ACHN (cell line): ENCODE measurements at places on chromosomes 1 and 21.

DNA sequence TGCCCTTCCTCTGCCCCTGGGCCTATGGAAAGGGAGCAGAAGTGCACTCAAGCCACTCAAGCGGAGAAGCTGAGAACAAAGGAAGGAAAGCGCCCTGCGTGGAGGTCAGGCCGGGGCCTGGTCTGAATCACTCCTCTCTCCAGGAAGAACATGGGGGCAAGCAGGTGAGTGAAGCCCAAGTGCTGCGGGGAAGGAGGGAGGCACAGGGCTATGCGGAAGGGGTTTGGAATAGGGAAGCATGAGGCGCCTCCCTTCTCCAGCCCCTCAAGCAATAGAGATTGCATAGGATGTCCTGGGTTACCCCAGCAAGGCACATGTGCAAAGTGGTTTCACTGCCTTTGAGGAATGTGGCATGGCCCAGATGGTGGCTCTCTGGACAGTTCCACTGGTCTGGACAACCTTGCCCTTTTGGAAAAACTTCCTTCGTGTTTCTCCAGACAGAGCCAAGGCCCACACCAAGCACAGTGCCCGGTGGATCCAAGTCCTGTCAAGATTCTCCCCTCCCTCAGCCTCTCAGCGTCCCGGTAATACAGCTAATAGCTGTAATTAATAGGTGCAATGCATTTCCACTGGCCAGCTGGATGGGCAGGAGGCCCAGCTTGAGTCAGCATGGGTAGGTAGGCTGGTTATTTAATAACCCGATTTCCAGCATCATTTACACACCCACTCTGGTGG lies 13.7 kb downstream of the BLACAT1 start:
- peak; percentile 85 for DNase-seq

DNA sequence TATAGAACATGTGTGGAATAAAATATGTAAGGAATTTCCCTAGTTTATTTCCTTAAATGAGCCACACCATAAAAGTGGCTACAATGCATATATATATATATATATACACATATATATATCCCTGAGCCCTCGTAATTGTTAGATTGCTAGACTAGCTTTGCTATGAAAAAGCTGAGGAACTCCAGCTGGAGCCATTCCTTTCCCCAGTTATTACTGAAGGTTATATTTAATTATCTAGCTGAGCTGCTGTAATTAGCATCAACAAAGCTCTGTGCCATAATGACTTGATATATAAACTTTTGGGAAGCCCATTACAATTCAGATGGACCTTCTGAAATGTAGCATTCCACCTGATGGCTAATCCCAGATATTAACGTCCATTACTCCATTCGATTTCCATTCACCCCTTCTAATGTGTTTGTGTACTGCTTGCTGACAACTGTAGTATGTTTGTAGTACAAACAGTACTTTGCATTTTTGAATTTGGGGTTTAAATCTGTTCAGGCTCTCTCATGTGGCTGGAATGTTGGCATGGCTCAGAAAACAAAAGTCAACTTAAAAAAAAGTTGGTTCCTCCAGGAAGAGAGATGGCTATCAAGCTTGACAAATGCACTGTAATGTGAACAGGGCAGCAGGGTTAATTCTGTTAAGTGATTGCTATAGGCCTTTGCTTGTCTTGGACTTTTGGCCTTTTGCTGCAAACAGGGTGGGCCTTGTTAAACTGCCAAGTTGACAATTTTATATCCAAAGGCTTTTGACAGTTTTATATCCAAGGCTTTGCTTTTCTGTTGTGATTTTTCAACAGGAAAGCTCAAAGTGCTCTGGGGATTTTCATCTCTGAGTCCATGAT lies 170.0 kb downstream of the LTN1 start:
- no peak for DNase-seq

- no peak for DNase-seq
These were observed 25.7 kb downstream of the HSPG2 start for GRCh38 chr1:21911205-21912001.

GRCh38 chr1:51948491-51948915 lies 42.0 kb downstream of the RAB3B start:
- DNase-seq: no peak

- DNase-seq: no peak
These were observed 149.7 kb downstream of the HIVEP3 start for GRCh38 chr1:41769068-41769467.

DNA sequence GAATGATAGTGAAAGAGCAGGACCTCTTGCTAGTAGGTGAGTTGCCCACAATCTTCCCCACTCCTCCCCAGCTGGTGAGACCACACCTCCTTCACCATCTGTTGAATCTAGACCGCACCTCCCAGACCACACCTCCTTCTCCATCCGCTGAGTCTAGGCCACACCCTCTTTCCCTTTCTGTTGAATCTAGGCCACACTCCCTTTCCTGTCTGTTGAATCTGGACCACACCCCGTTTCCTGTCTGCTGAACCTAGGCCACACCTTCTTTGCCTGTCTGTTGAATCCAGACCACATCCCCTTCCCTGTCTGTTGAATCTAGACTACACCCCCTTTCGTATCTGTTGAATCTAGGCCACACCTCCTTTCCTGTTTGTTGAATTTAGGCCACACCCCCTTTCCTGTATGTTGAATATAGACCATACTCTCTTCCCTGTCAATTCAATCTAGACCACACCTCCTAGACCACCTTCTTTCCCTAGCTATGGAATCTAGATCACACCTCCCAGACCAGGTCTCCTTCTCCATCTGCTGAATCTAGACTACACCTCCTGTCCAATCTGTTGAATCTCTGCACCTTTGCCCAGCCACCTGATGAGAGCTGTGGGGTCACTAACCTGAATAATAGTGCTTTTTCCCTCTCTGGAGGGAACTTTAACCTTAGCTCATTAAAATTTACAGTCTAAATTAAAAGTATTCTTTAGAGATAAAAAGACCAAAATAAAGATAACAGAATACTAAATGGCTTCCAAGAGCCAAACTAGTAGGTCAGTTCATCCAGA lies 116.3 kb downstream of the DAB1 start:
- no peak for DNase-seq

- no peak for DNase-seq
These were observed 4.3 kb upstream of the SLC30A1 start for GRCh38 chr1:211583011-211583992.

GRCh38 chr1:191065346-191065745 lies 587.7 kb upstream of the BRINP3 start:
- no peak for DNase-seq

- DNase-seq: no peak
These were observed 16.2 kb upstream of the CR1L start for GRCh38 chr1:207628776-207629175.

DNA sequence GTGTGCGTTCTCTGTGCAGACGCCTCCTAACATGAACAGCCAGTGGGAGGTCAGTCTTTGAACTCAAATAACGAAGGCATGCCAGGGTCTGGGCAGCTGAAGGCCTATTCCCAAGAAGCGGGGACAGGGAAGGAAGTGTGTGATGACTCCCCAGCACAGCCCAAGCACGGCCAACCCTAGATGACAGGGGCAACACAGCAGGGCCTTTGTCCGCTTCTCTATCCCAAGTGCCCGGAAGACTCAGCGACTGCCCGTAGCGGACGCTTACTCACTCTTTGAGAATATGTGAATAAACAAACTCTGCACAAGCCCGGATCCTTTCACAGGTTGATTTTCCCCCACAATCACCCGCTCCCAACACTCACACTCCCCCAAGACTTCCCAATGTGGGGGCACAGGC lies 11.2 kb downstream of the C1orf198 start:
- no peak for DNase-seq

- no peak for DNase-seq
These were observed 11.1 kb downstream of the RNU1-2 start for GRCh38 chr1:16906873-16907272.

DNA sequence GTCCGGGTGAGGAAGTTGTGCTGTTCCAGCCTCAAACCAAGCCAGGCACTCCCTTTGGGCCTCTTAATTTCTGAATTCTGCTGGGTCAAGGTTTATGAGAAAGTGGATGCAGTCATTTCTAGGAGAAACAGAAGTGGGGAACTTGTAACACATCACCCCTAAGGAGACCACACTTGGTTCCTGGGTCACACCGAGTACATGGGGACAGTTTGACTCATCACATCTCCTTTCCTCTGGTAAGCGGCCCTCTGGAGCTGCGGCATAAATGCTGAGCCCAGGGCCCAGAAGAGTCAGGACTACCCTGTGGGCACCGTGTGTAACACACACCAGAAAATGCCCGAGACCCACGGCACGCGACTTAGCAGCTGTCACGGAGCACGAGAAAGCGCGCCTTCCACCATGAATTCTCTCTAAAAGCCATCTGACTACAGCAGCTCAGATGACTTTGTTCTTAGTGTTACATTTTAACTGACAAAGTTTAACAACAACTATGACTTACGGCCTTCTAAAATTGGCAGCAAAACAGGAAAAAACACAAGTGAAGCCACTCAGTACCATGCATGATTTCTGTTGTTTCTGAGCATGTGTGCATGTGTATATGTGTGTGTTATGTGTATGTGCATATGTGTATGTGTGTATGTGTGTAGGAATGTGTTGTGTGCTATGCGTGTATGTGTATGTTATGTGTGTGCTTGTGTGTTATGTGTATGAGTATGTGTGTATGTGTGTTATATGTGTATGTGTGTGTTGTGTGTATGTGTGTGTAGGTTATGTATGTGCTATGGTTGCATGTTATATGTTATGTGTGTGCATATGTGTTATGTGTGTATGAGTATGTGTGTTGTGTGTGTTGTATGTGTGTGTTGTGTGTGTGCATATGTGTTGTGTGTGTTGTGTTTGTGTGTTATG lies 50.8 kb downstream of the TOMM20 start:
- peak; percentile 36 for DNase-seq
